Activated CD4-positive, alpha-beta T cell treated with anti-CD3 and anti-CD28 coated beads, Interleukin-2, amount 50 U/mL, for 48 hours (primary cell): ENCODE measurements at places on chromosomes 4 and X.

GRCh38 chr4:87235020-87235671, 14.7 kb upstream of the KLHL8 start:
- no peak for DNase-seq

- DNase-seq, result no peak
Measured at GRCh38 chrX:68822641-68823410, 6.0 kb upstream of the EFNB1 start.

GRCh38 chr4:113576947-113577678, 184.4 kb downstream of the CAMK2D start:
- DNase-seq, result no peak

- DNase-seq, result peak; percentile 55
Measured at GRCh38 chr4:80202741-80203553, 5.6 kb downstream of the PRDM8 start.

GRCh38 chrX:148417934-148418333, 82.5 kb upstream of the AFF2 start:
- DNase-seq, result no peak

GRCh38 chr4:39609454-39609931, 29.2 kb downstream of the SMIM14 start:
- DNase-seq, result no peak

- no peak for DNase-seq
Measured at GRCh38 chr4:173275150-173275549, 59.0 kb downstream of the HMGB2 start.

- DNase-seq, result no peak
Measured at GRCh38 chr4:31051151-31051550, 331.0 kb downstream of the PCDH7 start.

DNA sequence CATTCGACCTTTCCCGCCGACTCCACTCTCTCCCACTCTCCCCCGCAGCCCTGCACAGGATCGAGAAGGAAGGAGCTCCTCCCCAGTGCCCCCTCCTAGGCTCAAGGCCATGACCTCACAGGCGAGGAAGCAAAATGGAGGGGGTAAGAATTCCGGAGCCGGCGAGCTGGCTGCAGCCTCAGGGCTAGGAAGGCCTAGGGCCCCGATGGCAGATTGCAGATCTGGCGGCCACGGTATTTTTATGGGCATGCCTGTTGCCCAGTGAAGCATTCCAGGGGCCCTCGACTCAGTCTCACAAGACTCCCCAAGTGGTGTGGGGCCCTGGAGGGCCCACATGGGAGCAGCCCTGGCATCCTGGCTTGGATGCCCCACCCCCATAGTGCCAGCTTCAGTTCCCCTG, 942 bp upstream of the L1CAM start:
- no peak for DNase-seq

GRCh38 chr4:52943677-52944076, 81.6 kb downstream of the RASL11B start:
- DNase-seq, result no peak

DNA sequence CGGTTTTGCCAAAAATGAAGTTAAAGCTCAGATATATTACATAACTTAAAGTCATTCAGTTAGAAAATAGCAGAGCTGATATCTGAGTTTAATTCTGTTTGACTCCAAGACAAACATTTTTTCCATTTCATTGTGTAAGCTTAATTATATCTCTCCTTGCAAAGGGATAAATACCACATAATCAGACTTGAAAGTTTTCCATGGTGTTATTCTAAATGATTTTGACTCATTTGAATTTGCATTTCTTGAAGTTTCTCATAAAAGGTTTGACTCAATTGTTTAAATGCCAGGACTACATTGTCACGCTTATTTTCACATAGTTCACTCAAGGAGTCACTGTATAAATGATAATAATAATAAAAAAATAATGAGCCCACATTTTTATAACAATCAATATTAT, 39.4 kb upstream of the DDX60 start:
- DNase-seq, result no peak

- DNase-seq, result no peak
Measured at GRCh38 chr4:26094076-26094475, 180.1 kb downstream of the SMIM20 start.

DNA sequence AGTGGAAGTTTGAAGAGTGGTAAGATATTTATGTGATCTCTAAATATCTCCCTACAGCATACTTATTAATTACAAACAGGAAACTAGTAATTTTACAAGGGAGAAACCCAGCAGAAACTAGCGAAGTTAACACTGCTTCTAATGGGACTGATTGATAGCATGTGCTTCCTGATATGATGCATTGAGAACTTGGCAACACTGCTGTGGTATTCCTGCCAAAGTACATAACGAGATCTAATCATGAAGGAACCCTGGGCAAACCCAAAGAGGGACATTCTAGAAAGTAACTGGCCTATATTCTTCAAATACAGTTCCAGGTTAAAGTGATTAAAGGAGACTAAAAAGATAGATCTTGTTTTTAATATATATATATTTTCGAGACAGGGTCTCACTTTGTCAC, 4.6 kb upstream of the GPR34 start:
- DNase-seq, result no peak

DNA sequence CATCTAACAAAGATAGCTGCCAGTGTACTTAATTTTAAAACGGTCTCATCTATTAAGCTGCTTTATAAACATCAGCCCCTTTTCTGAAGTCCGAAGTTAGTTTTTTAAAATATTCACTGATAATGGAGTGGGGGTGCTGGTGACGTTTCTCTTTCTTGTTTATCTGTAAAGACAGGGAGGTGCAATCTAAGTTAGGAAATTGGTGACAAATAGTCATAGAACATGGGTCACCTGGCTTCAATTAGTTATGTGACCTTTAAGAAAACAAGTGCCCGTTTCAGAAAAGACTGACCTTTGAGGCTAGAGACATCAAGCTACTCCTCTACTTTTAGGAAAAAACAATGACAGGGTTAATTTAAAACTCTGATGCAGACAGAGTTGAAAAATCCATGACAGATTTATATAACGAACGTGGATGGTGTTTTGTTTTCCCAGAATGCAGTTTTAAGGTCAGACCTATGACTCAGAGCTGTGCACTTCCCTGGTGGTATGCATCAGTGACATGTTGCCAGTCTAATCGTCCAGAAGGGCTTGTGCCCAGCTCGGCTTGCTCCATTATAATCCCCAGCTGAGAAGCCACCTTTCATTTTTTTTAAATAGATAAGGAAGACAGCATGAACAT, 38.2 kb downstream of the FHL1 start:
- no peak for DNase-seq

DNA sequence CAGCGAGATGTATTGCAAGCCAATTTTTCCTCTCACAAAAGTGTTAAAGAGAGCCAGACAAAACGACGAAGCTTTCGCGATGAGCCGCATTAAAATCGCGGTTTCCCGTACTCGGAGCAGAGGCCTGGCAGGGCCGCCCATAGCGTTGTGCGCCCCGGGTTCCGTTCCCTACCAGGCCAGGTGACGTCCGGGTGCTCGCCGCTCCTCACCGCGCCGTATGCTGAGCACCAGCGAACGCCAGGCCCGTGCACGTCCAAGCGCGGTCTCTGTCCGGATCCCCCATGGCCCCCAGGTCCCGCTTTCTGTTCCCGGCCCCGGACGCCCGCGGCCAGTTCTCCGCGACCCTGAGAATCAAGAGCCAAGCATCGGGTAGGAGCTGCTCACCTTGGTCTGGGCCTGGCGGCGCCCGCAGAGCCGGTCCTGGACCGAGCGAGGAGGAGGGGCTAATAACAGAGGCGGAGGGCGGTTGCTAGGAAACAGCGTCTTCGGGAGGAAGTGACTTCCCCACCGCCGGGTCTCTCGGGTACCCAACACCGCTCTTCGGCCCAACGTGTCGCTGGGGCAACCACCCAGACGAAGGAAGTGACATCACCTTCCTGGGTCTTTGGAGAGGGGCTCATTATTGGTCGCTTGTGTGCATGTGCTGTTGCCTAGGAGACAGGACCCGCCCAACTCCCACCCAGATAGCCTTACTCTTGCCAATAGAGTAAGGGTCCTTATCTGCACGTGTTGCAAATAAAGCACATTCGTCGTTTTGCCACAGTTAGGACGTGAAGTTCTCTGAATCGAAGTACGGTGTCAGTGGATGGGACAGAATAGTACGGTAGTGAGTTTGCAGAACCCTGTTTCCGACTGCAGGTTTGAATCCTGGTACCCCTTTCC, at the start of gene MAP9:
MAP9 (minus strand) TSS at position 579 of the 882 bp plus-strand sequence. CDS start 1,115 bp downstream, outside the sequence.
- peak; percentile 82 for DNase-seq

DNA sequence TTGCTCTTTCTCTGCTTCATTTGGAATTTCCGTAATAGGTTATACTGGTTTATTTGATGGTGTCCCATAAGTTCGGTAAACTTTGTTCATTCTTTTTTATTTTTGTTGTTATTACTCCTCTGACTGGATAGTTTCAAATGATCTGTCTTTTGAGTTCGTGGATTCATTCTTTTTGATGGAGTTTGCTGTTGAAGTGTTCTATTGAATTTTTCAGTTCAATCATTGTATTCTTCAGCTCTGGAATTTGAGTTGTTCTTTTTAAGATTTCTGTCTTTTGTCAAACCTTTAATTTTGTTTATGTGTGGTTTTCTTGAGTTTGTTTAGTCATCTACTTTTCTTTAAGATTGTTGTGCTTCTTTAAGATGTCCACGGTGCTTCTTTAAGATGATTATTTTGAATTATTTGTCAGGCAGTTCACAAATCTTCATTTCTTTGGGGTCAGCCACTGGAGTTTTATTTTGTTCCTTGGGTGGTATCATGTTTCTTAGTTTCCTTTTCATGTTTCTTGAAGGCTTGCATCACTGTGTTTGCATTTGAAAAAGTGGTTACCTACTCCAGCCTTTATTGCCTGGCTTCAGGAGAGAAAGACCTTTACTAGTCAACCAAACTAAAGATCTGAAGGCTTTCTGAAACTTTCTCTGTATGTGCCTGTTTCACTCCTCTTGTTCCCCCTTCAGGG, 154.8 kb upstream of the ANXA3 start:
- no peak for DNase-seq

- no peak for DNase-seq
Measured at GRCh38 chrX:40076750-40077575, 20.8 kb downstream of the BCOR start.

- DNase-seq, result no peak
Measured at GRCh38 chr4:108703370-108703769, 53.0 kb downstream of the OSTC start.

- no peak for DNase-seq
Measured at GRCh38 chrX:11575332-11575731, 90.4 kb downstream of the ARHGAP6 start.

DNA sequence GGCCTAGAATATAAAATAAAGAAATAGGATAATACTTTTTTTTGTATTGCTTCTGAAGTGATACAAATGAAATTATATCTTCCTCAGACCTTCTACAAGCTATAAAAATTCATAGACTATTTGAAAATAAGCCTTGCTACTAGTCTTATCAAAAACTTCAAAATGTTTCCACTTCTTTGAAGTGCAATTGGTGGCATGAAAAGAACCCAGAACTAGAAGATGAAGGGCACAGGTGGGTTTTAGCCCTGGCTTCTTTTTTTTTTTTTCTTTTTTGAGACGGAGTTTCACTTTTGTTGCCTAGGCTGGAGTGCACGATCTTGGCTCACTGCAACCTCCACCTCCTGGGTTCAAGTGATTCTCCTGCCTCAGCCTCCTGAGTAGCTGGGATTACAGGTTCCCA, 44.2 kb downstream of the GSX2 start:
- DNase-seq, result no peak

DNA sequence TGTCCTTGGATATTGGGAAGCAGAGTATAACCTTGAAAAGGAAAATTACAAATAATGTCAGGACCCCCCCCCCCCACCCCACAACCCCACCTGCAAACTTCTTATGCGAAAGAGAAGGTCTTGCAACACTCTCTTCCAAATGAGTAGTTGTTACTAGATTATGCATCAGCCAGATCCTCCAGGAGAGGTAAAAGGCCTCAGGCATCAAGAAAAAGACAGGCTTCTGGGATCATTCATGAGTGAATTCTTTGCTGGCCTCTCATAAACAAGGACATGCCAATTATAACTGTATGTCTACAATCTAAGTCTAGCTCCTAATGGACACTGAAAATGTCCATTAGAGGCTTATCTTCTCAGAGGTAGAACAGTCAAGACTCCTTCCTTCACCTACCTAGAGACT, 1443.3 kb downstream of the RAPGEF2 start:
- no peak for DNase-seq

DNA sequence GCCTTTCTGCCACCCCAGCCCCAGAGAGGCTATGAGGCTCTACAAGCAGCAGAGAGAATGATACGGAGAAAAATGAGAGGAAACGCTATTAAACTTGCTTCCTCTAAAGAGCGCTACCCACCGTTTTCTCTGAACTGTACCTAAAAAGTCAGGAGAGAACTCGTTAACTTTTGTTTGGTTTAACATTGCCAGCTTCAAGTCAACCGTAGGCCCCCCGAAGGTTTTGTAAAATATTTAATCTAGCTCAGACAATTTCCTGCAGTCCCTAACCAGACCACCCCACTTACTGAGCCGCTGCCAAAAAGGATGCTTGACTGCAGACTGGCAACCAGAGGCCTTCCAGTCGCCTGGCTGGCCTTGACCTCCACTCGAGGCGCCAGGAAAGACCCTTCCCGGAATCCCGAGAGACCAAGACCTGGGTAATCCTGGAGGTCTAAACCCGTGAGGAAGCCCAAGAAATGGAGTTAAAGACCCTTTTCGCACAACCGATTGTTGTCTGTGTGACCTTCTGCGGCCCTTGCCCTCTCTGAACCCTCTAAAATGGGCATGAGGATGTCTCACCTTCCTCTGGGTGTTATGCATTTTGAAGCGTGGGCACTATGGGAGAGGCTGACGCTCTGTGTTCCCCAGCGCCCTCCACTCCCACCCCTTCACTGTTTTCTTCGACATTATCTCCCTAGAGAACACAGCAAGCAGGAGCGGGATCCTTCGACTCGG, 86.3 kb downstream of the BCOR start:
- DNase-seq, result no peak

DNA sequence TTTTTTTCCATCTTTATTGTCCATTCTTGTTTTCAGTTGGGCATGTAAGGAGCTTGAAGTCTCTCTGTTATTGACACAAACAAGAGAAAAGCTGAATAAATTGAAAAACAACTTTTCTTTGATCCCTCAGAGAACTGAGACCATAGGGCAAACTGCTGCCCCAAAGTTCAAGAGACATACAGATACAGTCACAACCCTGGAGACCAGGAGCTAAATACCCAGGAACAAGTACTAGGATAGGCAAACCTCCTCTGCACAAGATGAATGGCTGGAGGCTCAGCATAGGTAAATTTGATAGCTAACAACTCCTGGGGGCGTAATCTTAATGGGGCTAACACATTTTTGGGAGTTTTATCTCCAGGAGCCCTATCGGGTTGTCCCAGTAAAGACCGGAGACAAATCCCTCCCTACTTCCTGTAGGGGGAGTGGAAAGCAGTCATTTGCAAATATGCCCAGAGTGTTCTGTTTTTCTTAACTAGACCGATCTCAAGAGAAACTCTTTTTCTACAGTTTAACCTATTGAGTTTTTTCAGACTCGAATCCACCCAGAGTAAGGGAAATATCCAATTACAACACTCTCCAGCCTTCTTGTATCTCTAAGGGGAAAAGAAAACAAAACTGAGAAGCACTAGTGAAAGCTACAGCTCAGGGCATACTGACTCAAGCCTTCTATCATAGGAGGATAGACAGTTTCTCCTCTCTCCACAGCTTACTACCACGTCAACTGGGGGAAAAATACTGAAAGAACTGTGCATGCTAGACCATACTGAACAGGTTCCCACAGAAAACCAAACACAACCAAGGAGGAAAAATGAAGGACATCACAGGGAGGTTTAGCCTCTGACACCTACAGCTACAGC, 23.1 kb downstream of the MAGEA8 start:
- DNase-seq, result no peak
